ENCODE measurements at places on chromosomes 1 and 21.

DNA sequence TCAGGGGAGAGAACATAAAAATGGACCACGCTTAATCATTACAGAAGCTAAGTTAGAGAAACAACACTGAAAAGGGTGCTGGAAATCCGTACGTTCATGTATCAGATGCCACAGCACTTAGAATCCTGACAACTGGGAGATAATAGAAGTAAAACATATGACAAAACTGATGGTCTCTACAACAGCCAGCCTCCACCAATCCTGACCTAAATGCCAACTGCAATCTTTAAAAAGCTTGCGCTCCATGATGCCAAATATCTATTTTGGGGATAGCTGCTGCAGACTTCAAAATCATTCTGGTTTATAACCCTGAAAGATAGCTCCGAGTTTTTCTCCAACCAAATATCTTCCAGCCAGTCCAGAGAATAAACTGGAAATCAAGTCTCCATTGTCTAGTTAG is 178.3 kb downstream of the RERE start:
- no peak for DNase-seq

DNA sequence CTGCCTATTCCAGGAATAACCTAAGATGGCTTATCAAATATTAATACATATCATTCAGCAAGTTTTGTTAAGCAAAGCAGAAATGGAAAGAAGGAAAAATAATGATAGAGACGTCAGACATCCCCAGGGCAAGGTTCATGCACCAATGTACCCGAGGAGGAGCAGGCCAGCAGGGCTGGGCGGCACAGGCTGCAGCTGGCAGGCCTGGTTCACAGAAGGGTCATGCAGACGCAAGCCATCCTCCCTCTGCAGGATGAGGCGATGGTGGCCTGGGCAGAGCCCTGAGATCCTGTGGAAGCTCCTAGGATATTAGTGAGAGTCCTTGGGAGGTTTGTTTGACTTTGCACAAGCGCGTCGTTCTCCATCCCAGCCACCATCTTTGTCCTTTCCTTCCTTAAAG is 30.0 kb downstream of the BATF3 start:
- DNase-seq: no peak

DNA sequence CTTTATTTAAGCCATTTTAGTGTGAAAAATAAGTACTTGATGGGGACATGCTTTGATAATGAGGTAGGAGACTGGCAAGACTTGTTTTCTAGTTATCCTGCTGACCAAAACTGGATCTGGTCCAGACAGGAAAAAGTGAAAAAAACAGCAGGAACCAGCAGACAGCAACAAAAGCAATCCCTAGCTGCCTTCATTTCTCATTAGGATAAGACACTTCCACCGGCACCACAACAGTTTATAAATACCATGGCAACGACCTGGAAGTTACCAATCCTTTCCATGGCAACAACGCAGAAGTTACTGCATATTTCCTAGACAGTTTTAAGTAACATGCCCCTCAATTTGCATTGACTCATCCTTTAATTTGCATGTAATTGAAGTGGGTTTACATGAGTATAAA is 993.8 kb upstream of the NCAM2 start:
- DNase-seq: no peak

DNA sequence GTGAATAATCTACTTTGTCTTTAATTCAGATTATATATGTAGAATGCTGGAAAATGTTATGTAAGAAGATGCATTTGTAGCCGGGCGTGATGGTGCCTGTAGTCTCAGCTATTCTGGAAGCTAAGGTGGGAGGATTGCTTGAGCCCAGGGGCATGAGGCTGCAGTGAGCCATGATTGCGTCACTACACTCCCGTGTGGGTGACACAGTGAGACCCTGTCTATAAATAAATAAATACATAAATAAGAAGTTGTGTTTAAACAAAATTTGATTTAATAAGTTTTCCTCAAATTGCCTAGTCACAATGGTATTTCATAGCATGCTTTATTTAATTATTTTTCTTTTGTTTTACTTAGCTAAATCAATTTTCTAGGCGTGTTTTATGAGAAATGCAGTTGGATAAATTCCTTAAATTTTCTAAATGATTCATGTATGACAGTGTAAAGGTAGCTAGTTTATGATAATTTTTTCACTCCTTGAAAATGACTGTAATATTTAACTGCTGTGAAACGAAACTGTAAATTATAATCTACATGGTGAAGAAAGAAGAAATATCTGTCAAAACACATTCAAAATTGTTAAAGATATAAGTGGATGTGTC is 232.6 kb downstream of the SRGAP2C start:
- DNase-seq: no peak

DNA sequence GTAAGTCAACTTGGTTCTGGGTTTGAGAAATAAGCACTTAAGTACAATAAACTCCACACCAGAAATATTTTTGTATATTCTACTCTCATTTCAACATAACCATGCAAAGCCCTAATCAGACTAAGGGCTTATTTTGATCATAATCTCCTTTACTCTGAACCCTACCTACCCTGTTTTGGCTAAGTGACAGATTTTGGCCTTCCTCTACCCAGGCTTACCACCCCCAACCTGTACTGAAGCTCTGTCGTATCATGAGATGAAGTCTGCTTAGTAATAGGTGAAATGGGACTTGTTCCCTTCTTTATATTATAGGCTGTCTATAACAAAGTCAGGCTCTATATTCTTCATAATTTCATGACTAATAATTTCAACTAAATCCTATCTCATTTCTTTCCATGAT is 135.5 kb downstream of the RERE start:
- DNase-seq: no peak

All from germinal center (tissue), 1 donor.